ENCODE measurements at places on chromosomes 7 and 10. TPM values are rescaled to one million over a fixed set of nuclear protein-coding genes. Genes with fewer than 3 reads are reported as not detected.

- DNase-seq, result no peak
These were observed 18.7 kb upstream of the FOXK1 start for GRCh38 chr7:4663239-4664018.

- DNase-seq, result no peak
These were observed 53.5 kb upstream of the ARMC3 start for GRCh38 chr10:22874189-22874854.

- DNase-seq, result no peak
These were observed 4.3 kb downstream of the CAMK1D start for GRCh38 chr10:12353399-12354242.

VGF gene
- polyA plus RNA-seq, result 0.10 TPM

GRCh38 chr10:102620591-102621442, 23.5 kb upstream of the TRIM8 start:
- DNase-seq, result no peak

DNA sequence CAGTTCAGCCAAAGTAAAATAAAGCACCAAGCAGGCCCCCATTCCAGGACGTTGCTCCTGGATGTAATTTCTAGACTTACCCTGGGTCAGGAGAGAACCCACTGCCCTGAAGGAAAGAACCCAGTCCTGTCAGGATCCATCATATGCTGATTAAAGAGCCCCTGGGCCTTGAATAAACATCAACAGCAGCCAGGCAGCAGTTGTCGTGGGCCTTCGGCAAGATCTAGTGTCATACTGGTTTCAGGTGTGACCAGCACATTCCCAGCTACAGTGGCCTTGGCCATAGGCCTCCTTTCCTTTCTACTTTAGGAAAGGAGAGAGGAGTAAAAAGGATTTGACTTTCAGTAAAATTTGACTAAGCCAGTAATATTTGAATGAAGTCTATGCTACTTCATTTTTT, 289.1 kb upstream of the CACNA2D1 start:
- no peak for DNase-seq

TYW1 gene
- 22.1 TPM for polyA plus RNA-seq

DNA sequence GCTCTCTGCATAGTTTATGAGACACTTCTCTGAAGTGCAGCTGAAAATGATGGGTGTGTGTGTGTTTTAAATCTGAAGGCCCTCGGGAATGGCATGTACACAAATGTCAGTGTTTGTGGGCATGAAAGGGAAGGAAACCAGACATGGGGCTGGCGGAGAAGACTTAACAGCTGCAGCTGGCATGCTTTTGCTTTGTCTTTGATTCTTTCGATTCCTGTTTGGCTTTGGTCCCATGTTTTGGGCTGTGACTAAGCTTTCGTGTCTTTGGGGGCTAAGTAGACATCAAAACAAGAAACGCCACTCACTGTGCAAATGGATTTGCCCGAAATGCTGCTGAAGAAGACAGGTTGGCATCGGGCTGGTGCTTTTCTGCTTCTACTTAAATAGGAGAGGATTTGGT, 179.3 kb downstream of the PFKFB3 start:
- DNase-seq, result no peak

Measured in left renal pelvis (tissue), 4 donors.